Right ventricle myocardium superior (tissue), 1 donor: ENCODE measurements at places on chromosomes 5 and 9.

- DNase-seq, result peak; percentile 67
Observed at GRCh38 chr9:77521091-77521490, 127.0 kb downstream of the GNA14 start.

DNA sequence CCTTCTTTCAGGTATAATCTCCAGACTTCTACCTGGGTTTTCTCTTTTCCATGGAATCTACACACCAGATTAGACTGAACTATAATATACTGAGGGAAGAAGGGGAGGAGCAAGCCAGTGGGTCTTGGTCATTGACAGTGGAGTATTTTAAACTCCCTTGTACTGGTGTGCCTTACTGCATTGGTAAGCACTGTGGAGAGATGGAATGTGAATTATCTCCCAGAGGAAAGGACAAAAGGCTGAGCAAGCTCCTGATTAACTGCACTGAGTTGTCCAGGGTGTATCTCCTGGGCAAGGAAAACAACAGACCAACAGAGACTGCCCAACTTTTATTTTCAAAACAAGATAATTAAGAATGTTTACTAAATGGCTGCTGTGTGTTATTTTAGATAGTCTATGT lies 29.8 kb upstream of the SLCO6A1 start:
- DNase-seq, result no peak

DNA sequence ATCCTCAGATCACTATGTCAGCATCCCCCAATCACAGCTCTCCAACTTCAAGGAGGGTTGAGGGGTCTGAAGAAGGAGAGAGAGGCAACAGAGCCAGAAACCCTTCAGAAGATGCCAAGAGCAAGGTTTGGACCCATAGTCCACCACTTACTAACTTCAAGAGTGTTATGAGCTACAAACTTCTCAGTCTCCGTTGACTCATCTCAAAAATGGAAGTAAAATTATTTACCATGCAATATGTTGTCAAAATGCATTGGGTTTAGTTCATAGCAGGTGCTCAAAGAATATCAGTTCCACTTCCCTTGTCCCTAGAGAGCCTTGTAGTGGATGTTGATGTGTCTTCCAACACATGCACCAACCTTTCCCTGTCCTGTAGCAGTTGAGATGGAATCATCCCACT lies 116.0 kb downstream of the KCNIP1 start:
- no peak for DNase-seq

GRCh38 chr5:27511061-27511460 lies 472.7 kb upstream of the CDH9 start:
- DNase-seq, result no peak

GRCh38 chr9:132743931-132744479 lies 73.7 kb downstream of the GTF3C4 start:
- DNase-seq, result no peak

GRCh38 chr9:75445144-75445543 lies 356.8 kb downstream of the OSTF1 start:
- DNase-seq, result no peak

DNA sequence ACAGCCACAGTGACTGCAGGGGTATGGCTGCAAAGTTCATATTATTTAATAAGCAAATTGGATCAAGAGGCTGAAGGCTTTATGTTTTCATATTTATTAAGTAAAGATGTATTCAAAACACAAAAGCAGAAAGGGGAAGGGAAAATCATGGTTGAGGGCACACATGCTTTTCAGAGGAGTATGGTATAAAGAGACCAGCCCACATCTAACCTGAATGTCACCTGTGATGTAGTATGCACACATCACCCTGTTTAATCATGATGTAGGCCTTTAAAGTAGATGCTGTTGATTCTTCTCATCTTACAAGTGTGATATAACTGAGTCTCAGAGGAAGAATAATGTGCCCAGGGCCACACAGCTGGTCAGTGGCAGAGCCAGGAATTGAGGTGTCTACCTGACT lies 211.8 kb downstream of the DCP2 start:
- no peak for DNase-seq

DNA sequence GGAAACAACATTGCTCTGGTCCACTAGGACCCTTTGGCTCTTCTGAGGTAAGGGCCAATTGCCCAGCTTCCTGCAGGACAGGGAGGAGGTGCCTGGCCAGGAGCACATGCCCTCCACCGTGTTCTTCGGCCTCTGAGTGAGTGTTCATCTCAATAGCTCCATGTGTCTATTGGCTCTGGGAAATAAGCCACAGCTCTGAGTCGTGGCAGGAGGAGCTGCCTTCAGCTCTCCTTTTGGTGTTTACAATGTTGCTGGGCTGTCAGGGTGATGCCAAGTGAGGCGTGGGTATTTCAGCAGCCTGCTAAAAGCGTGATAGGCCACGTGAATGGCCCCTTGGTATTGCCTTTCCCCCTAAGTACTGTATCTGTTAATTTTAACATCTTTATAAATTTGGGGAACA lies 26.6 kb downstream of the GADD45G start:
- DNase-seq, result no peak

GRCh38 chr5:30401479-30402058 lies 791.9 kb upstream of the CDH6 start:
- DNase-seq, result peak; percentile 46

GRCh38 chr5:23820765-23821471 lies 313.5 kb downstream of the PRDM9 start:
- no peak for DNase-seq

- no peak for DNase-seq
Observed at GRCh38 chr5:38979535-38979934, 94.7 kb downstream of the RICTOR start.

- no peak for DNase-seq
Observed at GRCh38 chr5:17860660-17861315, 226.5 kb downstream of the TAF11L14 start.
